Neural progenitor cell (in vitro differentiated cells): ENCODE measurements at places on chromosomes 6 and 20.

GRCh38 chr6:43070028-43070632 lies 6.0 kb upstream of the PTK7 start:
- DNase-seq: peak; percentile 76

- DNase-seq: no peak
Measured at GRCh38 chr6:84460491-84460890, 233.0 kb upstream of the CEP162 start.

GRCh38 chr20:5741089-5741488 lies 9.1 kb upstream of the SHLD1 start:
- no peak for DNase-seq

- no peak for DNase-seq
Measured at GRCh38 chr20:37398750-37399621, 53.0 kb downstream of the SRC start.

GRCh38 chr6:83309344-83309743 lies 116.2 kb downstream of the RWDD2A start:
- DNase-seq: no peak

GRCh38 chr6:159906400-159906799 lies 15.6 kb downstream of the MAS1 start:
- DNase-seq: no peak

GRCh38 chr6:46104209-46104608 lies 25.6 kb upstream of the ENPP4 start:
- no peak for DNase-seq
